ENCODE measurements at places on chromosomes 12 and 14.

DNA sequence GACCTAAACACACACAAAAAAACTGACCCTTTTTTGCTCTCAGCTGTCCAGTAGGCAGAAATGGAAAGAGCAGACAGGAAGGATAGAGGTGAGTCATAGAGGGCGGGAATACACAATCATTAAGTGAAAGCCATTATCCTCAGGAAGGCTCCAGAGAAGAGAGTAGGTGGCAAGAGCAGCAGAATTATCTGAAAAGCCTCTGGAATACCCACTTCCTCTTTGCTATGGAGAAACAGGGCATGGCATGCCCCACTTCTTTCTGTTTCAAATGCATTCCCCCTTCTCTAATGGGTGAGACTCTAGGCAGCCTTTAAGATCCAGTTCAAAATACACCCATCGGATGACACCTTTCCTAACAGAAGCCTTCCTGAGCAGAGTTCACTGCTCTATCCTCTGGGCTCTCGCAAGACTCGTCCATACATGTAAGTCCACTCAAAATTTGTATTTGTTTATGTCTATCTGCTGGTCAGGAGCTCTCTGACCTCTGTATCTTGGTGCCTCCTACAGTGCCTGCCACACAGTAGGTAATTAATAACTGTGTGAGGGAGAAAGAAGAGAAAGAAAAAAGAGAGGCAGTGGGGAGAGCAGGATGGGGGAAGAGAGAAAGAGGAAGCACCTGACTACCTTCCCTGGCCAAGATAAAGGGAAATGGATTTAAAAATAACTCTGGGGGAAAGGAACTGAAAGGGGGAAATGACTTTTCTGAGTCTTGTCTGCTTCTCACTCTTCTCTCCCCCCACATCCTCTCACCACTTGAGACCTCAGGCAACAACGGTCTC is 8.5 kb downstream of the KLHL33 start:
- DNase-seq = peak; percentile 73

DNA sequence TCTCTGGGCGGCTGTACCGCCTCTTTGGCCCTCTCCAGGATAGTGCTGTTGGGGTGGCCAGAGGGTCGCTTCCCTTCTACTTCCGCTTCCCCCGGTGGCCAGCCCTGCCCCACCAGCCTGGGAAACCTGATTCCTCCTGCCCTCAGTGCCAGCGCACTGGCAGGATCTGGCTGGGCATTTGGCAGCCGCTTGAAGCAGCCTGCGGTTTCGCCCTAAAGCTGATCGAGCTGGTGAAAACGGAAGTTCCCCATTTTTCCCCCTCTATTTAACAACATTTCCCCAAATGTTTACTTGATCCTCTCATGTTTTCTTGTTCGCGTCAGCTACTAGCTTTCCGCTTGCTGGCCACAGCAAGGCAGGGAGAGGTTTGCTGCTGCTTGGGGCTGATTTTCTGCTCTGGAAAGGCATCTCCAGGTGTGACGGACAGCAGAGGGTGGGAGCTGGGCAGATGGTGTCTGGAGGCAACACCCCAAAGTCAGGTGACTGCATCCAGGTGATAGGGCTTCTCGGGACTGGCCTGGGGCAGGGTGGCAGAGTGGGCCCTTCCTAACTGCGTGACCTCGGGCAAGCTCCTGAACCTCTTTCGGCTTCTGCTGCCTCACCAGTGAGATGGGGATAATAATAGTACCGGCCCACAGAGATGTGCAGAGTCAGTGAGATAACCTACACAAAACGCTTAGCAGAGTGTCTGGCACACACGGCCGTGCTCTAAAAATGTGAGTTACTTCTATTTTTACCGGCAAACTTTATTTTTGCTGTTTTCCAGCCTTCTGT is 53.1 kb downstream of the TSPAN9 start:
- no peak for DNase-seq

- no peak for DNase-seq
Observed at GRCh38 chr14:94707494-94707893, 62.4 kb downstream of the GSC start.

DNA sequence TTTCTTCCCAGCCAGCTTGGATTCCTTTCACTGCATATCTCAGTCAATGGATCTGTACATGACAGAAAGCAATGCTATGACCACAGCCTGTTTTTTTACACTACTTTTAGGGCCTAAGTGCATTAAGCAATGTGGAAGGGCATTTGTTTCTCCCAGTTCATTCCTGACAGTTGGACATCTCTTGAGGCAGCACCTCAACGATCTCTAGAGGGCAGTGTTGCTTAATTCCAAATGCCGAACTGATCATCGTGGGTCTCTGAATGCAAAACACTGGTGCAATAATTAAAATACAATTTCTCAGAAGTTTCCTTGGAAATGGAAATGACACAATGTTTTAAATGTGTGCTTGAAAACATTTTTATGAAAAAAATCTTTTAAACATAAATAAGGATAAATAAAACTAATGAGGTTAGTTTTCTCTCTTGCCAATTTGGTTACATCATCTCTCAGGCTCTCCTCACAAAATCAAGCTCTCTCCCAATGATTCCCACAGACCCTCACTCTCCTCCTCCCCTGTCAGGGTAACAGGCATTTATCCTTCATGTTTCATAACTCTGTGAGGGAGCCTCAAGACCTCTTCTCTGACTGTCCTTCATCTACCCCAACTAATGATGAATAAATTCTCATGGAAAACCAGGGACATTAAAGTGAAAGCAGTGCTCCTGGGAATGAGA is 192.4 kb upstream of the SLC16A7 start:
- DNase-seq = peak; percentile 62

GRCh38 chr12:132236930-132237771 is 92.2 kb downstream of the GALNT9 start:
- no peak for DNase-seq

GRCh38 chr12:88111074-88111652 is 30.7 kb downstream of the CEP290 start:
- peak; percentile 6 for DNase-seq

DNA sequence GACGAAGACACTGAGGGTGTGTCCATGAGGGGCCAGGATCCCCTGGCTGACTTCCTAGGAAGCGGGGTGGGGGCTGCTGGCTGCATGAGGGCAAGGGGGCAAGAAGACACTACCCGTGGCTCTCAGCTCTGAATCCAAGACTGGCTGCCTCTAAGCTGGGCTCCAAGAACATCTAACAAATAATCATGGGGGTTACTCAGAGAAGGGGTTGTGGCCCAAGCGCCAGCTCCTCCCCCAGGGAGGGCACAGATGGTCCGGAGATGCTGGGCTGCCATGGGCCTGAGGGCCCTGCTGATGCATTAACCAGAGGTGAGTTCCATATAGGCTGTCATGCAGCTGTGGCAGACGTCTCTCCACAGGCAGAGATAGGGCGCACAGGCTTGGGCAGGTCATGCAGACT is 14.3 kb downstream of the SYNDIG1L start:
- DNase-seq = no peak

- DNase-seq = no peak
Observed at GRCh38 chr14:77109656-77110055, 11.6 kb downstream of the CIPC start.

GRCh38 chr12:106044773-106045172 is 94.0 kb downstream of the NUAK1 start:
- no peak for DNase-seq
